ENCODE measurements at places on chromosomes 11 and 22. TPM values are rescaled to one million over a fixed set of nuclear protein-coding genes. Genes with fewer than 3 reads are reported as not detected.

DNA sequence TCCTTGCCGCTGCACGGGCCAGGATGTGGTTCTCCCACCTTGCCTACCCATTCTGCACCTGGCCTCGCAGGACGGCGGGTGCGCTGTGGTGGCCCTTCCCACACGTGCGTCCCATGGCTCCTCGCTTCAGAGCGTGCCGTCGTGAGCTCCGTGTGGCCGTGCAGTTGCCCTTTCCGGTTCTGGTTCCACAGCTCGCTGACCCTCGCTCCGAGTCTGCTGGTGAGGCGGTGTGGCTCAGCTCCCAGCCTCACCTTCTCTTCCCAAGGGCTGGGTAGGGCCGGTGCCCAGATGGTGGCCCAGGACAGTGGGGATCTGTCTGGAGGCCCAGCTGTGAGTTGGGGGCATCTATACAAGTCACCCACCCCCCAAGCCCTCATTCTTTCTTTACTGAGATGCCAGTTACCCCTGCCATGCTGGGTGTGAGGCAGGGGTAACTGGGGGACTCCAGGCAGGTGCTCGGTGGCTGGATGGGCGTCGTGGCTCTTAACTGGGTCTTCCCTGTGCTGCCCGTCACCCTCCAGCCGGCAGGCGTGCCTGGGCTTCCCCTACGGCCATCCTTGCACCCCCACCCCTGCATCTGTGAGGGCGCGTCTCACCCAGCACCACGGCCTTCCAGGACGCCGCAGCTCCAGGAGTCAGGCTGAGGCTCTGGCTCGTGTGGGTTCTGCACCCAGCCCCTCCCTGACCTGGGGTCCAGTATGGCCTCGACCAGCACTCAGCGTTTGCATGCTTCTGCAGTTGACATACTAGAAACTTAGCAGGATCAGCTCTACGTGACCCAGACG, 395.2 kb downstream of the TBC1D22A start:
- DNase-seq = no peak

DNA sequence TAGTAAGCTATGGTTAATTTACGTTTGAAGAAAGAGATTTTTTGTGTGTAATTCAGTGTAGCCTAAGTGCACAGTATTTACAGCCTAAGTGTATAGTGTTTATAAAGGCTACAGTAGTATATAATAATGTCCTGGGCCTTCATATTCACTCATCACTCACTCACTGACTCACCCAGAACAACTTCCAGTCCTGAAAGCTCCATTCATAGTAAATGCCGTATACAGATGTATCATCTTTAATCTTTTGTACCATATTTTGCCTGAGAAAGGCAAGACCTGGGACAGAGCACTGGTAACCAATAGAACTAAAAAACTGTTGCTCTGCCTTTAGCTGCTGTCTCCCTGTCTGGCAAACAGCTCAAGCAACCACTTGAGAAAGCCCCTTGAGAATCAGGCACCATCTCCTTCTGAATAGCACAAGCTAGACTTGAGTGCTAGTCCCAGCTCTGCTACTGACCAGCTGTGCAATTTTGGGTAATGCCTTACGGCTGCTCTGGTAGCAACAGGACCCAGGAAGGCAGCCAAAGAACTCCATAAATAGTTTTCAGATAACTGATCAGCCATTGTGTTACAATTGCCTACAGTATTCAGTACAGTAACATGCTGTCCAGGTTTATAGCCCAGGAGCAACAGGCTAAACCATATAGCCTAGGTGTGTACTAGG, 131.3 kb downstream of the KCNC1 start:
- DNase-seq = no peak

- DNase-seq = no peak
Observed at GRCh38 chr22:22410121-22410520, 98.4 kb downstream of the ZNF280B start.

DNA sequence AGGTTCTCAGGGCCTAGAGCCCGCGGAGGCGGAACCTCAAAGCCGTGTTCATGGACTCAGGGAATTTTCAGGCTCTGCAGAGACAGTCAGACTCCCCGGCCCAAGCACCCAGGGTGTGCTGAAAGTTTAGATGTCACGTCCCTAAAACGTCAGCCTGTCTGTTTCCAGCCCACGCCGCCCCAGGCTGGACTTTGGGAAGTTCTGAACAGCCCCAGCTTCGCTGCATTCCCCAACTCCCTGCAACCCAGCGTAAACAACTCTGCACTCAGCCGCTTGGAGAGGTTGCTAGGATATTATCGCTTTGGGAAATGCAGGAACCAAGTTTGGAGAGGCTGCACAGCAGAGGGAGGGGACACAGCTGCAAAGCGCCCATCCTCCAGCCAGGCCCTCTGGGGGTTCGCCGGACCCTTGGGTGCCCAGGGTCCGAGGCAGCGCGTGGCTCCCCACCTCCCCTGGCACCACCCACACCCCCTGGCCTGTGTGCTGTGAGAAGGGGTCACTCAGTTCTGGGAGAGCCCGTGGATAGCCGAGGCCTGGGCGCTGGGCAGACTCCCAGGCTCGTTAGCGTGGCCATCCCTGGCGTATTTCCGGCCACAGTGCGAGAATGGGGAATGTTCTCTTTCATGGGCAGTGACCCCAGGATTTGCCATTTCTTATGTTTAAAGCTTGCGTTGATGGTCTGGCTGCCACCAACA, 120.5 kb upstream of the FGF3 start:
- no peak for DNase-seq

DNA sequence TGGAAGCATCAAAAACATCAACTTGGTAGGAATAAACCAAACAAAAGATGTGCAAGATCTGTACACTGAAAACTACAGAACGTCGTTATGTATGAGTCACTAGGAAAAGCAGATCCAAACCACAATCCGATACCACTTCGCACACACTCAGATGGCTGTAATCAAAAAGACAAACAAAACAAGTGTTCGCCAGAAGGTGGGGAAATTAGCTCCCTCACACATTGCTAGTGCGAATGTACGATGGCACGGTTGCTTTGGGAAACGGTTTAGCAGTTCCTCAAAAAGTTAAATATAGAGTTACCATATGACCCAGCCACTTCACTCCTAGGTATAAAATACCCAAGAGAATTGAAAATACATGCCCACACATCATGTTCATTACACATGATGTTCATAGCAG, 14.8 kb upstream of the CARD10 start:
- no peak for DNase-seq

GRCh38 chr22:28034145-28034759, 115.2 kb upstream of the PITPNB start:
- no peak for DNase-seq

GRCh38 chr22:23365524-23365923, 185.2 kb downstream of the BCR start:
- no peak for DNase-seq

GRCh38 chr11:43585877-43586608, 94.5 kb upstream of the HSD17B12 start:
- no peak for DNase-seq

Gene ANO9
- total RNA-seq = 123 TPM

Gene TBX1
- total RNA-seq = not detected
